ENCODE measurements at places on chromosomes 7 and 10.

GRCh38 chr10:67696029-67696428, at the start of gene CTNNA3:
TSS of gene CTNNA3 (minus strand) at chr10:67696195.
- DNase-seq, result no peak

- no peak for DNase-seq
Measured at GRCh38 chr10:129939416-129940275, 24.4 kb downstream of the EBF3 start.

DNA sequence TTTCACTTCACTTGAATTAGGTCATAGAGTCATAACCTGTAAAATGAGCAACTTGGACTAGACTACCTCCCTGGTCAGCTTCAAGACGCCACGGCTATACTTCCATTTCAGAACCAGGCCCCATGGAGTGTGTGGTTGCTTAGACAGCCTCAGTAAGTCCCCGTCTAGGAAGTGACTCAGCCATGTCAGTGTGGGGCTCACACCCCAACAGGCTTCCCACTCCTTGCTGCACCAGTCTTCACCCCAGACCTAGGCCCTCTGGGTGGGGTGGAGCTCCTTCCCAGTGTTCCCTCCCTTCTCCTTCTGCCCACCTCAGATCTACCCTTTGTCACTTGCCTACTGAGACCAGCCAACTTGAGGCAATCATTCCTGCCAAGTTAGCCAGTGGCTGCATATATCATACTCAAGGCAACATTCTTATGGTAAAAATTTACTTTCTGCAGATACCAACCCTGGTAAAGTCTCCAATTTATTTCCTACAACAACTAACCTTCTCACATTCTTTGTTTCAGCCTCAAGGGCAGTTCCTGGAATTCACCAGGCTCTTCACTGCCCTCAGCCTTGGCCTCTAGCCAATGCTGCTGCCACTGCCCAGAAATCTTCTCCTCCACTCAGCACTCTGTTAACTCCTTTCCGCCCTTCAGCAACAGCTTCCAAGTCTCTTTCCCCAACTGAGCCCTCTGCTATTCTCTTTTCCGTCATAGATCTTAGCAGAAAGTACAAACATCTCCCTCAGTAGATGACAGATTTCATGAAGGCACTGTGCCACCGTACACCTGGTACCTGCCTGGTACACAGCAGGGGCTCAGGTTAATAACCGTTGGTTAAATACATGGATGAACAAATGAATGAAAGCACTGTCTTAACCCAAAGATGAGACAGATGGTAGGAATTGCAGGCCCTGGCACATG, 31.3 kb upstream of the ZNRF2 start:
- no peak for DNase-seq

GRCh38 chr10:4028027-4028471, 243.0 kb upstream of the KLF6 start:
- no peak for DNase-seq

GRCh38 chr10:8811201-8811600, 756.7 kb downstream of the GATA3 start:
- no peak for DNase-seq
